Effector memory CD8-positive, alpha-beta T cell (primary cell): ENCODE measurements at places on chromosomes 7 and 10.

DNA sequence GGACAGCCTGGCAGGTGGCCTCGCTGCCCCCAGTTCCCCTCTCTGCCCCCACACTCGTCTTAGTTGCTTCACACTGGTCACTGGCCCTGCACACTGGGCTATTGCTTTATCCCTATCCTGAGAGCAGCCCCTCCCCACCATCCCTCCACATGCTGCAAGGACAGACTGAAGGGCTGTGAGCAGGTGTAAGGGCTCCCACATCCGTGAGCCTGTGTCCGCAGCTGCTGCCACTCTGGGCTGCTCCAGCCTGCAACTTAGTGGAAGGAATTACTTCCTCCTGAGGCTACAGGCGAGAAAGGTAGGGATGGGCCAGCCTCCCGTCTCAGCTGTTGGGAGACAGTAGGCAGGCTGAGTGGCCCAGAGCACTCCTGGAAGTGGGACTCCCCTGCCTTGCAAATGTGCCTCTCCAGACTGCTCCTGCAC, 3.8 kb downstream of the RARRES2 start:
- no peak for DNase-seq

DNA sequence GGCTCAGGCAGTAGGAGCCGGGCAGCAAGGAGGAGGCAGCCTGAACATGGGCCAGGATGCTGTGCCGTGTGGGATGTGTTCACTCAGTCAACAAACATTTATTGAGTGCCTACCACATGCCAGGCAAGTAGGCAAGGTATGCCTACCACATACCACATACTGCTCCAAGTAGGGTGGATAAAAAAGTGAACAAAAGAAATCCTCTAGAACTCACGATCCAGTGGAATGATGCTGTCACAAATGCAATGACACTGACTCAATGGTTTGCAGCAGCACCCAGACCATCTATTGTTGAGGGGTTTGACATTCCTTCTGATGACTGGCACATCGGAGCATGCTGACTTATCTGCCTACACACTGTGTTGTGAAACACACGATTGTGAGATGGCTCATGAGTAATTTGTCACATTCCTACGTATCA, 413.5 kb downstream of the NRG3 start:
- no peak for DNase-seq

GRCh38 chr7:36978461-36978860, 254.2 kb upstream of the AOAH start:
- no peak for DNase-seq

GRCh38 chr10:43073721-43074120, 3.1 kb upstream of the RET start:
- DNase-seq, result no peak

GRCh38 chr10:84257343-84258020, 12.6 kb downstream of the RGR start:
- DNase-seq, result no peak

- DNase-seq, result no peak
These were observed 103.2 kb upstream of the TMEM106B start for GRCh38 chr7:12107841-12108254.

DNA sequence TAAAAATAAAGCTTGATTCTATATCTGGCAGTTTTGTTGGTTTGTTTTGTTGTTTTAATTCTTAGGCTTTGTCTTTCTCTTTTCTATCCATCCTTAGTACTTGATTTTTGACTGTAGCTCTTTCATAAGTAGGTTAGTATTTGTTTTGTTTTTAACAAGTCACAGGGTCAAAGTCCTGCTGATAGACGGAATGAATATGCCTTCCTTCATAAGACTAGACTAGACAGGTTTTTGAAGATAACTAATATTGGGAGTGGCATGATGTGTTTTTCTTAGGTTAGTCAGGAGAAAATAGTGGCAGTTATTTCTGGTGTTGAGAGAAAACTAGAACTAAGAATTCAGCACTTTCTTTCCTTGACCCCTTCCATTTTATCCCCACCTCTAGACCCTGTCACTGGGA, 50.4 kb downstream of the CASD1 start:
- no peak for DNase-seq

- DNase-seq, result no peak
These were observed 282.3 kb upstream of the CHRM2 start for GRCh38 chr7:136585954-136586670.

DNA sequence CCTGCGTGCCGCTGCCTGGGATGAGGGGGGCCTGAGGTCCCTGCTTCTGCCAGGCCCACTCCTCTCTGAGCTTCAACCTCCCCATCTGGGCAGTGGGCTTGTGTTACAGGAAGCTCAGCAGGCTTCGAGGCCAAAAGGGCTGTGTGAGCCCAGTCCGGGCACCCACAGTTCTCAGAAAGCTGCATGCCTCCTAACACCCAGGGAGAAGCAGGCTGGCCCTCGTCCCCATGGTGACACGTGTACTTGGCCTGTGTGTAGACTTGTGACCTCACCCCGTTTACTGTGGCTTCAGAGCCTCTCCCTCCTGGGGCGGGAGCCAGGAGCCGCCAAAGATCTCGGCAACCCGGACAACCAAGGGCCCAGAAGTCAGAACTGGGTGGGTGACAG, 2.2 kb upstream of the GRIFIN start:
- DNase-seq, result no peak

DNA sequence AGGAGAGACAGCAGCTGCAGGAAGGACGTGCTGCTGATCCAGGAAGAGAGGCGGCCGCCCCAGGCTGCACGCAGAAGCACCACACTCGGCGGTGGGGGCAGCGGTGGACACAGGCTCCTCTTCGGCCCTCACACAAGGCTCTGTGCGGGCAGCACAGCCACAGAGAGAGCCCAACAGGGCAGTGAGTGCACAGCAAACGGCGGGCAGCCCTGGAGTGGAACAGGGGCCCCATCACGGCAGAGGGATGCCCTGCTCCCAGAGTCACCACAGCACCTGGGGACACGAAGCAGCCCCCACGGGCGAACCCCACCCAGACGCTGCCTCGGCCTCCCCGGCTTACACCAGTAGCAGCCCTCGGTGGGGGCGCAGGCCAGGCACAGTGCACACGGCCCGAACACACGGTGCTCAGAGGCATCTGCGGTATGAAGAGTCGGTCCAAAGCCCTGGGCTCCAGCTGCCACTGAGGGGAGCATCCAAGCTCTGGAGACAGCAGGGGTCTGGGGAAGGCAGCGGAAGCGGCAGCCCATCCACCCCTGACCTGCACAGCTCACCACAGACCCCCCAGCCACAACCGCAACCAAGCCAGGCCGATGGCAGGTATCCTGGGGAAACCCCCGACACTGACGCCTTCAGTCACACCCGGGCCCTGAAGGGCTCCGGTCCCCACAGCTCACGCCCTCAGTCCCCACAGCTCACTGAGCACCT, 16.8 kb downstream of the NUDT1 start:
- DNase-seq, result peak; percentile 32

GRCh38 chr7:54839575-54840213, 80.7 kb upstream of the SEC61G start:
- no peak for DNase-seq
